Adrenal gland (tissue), 19 donors: ENCODE measurements at places on chromosomes 3 and 15.

DNA sequence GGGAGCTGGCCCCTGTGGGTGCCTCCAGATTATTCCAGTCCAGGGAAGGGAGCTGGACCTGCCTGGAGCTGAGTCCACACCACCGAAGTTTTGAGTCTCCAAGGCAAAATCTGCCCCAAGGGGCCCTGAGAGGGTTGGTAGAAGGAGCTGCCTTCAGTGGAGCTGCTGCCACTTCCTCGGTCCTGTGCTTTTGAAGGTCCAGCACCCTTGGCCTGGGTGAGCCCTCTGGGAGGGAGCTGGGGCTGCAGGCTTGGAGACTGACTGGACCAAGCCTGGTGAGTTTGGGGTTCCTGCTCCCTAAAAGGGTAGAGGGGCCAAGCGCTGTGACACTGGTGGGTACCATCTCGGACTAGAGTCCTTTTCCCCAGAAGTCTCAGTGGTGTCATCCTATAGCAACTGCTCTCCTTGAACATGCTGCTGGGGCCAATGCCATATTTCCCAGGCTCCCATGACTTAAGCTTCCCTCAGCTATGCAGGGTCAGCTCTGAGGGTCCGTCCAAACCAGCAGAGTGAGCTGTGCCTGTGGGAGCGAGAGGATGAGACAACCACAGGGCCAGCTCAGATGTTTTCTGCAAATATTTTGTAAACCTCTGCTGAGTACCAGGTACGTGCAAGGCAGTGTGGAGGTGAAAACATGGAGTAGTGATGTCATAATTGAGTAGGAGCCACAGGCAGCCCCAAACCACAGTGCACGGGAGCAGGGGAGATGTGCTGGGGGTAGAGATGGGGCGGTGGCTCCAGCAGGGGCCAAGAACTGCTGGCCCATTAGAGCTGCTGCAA is 96.0 kb downstream of the ABHD5 start:
- DNase-seq, result no peak

- DNase-seq, result no peak
Measured at GRCh38 chr3:58377750-58378149, 45.1 kb downstream of the PXK start.

GRCh38 chr3:58164199-58164879 is 46.4 kb downstream of the DNASE1L3 start:
- DNase-seq, result peak; percentile 66

DNA sequence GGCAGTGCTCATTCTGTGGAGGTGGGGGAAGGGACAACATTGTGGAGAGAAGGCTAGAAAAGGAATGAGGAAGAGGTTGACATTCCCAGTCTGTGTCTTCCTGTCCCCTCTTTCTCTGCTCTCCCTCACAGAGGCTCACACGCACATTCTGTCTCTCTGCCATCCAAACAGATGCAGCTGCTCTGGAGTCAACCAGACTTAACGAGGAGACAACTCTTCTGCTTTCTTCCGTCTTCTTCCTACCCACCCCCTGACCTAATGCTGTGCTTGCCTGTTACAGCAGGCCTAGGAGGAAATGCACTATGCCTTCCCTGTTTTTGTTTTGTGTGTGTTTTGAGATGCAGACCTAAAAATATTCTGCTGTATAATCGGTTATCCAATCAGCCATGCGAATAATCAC is 121.9 kb downstream of the CACNA1D start:
- DNase-seq, result no peak

DNA sequence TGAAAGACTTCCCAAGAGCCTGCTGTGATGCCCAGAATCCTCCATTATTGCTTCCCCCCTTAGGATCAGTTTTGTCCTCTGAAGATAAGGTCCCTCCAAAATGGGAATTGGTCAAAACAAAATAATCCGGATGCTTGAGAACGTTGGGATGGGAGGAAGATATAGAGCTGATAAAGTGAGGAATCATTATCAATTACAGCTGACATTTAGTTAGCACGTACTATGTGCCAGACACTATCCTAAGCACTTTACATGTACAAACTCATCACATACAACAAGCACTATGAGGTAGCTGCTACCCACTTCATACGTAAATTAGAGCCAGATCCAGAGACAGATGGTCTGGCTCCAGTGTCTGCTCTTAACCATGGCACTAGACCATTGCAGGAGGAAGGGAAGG is 6.6 kb upstream of the RPP25 start:
- DNase-seq, result no peak

GRCh38 chr3:112382543-112383160 is 49.7 kb downstream of the CD200 start:
- DNase-seq, result no peak

- no peak for DNase-seq
Measured at GRCh38 chr15:79724312-79724711, 172.5 kb downstream of the MTHFS start.
